ENCODE measurements at places on chromosomes 13 and 19.
A peak's percentile ranks its signal among the peaks of the same experiment; 100 is the strongest.

- no peak for DNase-seq
These were observed 37.3 kb downstream of the ENOX1 start for GRCh38 chr13:43749503-43749902.

DNA sequence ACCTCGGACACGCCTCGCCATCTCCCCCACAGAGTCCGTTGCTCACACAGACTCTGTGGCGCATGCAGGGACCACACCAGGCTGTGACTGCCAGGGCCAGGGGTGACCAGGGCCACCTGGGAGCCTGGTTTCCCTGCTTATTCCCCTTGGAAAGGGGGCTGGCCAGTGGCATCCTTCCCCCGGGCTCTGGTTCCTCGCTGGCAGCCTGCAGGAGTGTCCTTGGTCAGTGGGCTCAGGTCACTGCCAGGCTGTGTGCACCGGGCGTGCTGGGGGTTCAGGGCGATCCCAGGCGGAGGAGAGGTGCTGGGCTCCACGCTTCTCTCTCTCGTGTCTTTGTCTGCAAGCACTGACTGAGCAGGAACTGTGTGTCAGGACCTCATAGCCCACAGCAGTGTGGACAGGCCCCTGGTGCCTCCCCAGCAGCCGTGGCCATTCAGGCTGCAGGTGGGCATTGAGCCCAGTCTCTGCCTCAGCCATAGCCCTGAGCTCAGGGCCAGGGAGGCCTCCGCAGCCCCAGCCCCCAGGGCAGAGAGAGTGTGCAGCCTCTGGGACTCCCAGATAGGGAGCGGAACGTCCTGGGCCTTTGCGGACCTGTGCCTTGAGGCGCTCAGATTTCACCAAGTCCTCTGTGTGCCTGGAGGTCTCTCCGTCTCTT is 6.5 kb downstream of the PIAS4 start:
- DNase-seq: no peak

DNA sequence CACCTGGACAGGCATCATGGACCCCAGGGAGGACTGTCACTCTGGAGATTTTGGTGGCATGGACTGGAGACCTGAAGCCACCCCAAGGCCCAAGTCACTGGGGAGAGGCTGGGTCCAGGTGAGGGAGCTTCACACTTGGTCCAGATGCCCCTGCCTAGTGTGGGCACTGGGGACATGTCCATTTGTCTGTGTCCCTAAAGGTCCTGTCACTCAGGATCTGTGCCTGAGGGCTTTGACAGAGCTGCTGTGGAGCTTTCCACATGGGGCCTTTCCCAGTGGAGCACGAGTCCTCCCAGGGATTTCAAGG is 40.5 kb upstream of the CEACAM8 start:
- no peak for DNase-seq

GRCh38 chr13:98504029-98504351 is 72.9 kb downstream of the STK24 start:
- DNase-seq: no peak

- DNase-seq: no peak
These were observed 2.6 kb upstream of the PRX start for GRCh38 chr19:40415768-40416167.

DNA sequence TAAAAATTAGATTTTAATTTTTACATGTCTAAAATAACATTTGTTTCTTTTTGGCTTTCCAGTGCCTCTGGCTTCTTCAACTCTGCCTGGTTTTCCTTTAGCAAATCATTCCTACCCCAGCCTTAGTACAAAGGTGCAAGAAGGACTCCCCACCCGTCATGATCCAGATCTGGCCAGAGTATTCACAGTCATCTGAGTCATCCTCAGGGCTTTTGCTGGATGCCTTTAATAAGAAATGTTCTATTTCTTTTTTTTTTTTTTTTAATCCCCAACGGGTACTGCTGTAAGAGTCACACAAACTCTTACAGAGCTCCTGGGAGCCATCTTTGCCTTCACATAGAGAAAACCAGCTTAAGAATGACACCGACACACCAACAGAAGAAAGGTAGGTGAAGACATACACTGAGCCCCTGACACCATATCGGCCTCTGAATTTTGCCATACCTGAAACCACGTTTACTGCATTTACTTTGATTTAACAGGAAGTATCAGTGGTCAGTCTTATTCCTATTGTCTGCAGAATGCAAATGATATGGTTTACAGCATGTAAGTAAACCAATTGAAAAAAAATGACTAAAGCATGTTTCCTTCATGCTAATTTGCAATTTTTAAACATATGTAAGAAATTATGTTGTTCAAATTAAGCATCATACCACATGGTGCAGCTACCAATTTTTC is 184.4 kb downstream of the NALCN start:
- no peak for DNase-seq

DNA sequence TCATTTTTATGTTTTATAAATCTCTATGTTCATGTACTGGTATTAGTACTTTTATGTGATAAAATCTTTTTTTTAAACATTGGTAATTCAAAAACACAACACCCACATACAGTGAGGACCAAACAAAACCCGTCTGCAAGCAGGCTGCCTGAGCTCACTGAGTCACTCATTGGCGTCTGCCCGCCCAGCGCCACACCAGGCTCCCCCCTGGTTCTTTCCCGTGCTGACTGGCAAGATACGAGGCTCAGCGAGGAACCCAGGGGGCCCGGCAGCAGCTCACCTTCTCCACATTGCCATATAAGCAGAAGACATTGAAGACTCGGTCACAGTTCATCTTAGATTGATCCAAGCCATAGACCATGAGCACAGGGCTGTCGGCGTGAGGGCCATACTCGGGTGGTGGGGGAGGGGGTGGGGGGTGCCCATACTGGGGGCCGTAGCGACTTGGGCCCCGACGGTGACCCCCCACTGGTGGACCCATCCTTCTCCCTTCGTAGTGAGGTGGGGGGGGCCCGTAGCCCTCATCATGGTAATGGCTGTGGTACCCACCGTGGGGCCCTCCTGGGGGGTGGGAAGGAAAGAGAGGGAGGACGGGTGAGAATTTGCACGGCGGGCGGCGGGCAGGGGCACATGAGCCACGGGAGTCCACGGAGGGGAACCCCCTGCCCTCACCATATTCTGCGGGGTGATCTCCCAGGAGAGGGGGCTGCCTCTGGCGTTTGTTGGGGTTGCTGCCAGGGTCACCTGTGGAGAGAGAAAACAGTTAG is 8.4 kb upstream of the ECH1 start:
- no peak for DNase-seq

- DNase-seq: peak; percentile 51
These were observed 2.7 kb downstream of the PRKACA start for GRCh38 chr19:14114854-14115253.

- DNase-seq: no peak
These were observed 463.0 kb downstream of the TSHZ3 start for GRCh38 chr19:30886222-30886621.

GRCh38 chr13:113187883-113188665 is 20.4 kb downstream of the PCID2 start:
- DNase-seq: no peak

DNA sequence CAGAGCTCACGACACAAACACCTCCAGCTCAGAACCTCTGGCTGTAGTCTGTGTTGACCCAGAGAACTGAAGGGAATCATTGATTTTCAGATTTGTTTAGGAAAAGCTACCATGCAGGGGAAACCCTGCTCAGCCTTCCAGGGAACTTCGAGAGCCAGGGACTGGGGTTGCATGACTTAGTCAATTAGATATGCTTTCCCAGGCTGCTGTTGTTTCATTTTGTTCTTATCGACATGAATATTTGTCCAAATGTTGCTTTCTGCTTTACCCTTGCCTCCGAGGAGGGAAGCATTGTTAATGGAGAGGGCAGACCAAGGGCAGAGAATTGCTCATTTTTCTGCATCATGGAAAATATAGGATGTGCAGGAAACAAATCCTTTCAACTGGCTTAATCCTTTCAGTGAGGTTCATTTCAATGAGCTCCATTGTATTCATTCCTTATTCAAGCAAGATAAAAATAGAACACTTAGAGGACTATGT is 82.5 kb downstream of the KLF5 start:
- no peak for DNase-seq

- no peak for DNase-seq
These were observed 56.6 kb downstream of the ZNF557 start for GRCh38 chr19:7126132-7126531.

DNA sequence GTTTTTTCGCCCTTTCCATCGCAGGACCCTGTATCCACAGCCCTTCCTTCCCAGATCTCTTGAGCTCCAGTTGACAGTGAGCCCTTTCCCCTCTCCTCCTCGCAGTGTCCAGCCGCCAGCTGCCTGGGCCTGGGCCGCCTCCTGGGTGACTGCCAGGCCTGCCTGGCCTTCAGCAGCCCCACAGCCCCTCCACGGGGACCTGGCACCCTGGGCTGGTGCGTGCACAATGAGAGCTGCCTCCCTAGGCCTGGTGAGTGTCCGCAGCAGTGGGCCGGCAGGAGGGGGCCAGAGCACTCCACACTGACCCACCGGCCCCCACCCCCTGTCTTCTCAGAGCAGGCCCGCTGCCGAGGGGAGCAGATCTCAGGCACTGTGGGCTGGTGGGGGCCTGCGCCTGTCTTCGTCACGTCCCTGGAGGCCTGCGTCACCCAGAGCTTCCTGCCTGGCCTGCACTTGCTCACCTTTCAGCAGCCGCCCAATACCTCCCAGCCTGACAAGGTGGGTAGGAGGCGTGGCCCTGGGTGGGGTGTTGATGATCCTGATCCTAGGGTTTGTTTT is 19.0 kb downstream of the MEGF8 start:
- no peak for DNase-seq

Data from trophoblast cell (in vitro differentiated cells and primary cell).